ENCODE measurements at places on chromosomes 4 and X.
A peak's percentile ranks its signal among the peaks of the same experiment; 100 is the strongest.

DNA sequence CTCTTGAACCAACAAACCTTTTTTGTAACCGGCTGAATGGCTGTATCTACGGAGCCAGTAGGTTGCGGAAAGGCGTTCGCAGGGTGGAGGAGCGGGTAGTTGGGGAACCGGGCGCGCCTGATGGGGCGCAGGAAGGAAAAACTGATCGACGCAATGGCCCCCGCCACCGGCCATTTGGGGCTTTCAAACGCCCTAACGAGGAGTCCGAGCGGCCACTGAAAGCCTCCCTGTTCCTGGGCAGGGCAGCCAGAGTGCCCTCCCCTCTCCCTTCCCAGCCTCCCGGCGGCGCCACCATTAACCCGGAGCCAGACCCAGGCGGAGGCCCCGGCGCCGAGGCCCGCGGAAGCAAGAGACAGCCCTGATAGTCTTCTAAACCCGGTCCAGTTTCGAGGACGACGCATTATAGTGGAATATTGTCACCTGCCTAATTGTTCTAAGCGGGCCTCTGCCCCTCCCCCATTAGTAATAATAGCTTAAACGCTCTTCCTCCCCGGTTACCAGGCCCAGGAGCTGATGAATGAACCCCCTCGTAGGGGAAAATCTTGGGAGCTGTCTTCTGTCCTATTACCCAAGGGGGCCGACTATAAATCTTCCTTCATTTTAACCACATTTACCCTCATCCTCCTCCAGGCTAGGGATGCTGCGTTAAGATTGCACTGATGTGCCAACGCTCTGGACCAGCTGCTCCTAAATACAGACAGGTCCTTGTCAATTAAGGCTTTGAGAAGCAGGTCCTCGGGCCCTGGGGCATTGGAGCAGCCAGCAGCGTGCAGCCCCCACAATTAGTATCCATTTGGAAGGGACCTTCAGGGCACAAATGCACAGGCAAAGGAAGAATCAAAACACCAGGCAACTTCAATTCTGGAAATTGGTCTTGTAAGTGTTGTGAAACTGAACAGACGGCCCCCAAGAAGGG is 61.6 kb upstream of the TMEM33 start:
- DNase-seq = no peak

DNA sequence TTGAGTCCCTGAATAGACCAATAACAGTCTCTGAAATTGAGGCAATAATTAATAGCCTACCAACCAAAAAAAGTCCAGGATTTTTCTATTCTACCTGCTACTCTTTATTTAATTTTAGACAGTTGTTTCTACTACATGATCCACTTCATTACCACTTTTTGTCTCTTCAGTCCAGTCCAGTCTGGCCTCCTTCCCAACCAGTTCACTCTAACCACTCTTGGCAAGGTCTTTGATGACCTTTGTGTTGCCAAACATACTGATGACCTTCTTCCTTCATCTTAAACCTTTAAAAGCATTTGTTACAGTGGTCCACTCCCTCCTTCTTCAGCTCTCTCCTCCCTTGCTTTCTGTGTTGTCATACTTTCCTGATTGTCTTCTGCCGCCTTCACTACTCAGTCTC is 12.8 kb upstream of the UBQLN2 start:
- DNase-seq = no peak

- no peak for DNase-seq
Observed at GRCh38 chr4:15963576-15963975, 601 bp upstream of the FGFBP2 start.

GRCh38 chrX:118621081-118621759 is 106.2 kb upstream of the IL13RA1 start:
- DNase-seq = no peak

GRCh38 chr4:142366769-142367181 is 479.3 kb downstream of the INPP4B start:
- DNase-seq = no peak

DNA sequence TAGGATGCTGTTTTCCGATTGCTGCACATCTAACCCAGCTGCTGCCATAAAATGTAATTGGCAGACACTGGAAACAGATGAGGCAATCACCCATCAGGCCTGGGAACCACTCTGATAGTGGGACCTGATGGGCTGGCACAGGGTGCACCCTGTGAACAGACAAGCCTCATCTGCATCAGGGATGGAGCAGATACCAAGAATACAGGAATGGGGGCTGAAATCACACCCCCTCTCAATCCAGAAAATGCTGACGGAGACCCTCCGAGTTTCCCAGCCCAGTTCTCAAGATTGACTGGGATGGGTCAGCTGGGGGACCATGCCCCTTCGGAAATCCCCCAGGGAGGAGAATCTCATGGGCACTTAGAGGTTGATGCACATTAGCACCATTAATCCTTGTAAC is 28.8 kb upstream of the PPP2R2C start:
- no peak for DNase-seq

DNA sequence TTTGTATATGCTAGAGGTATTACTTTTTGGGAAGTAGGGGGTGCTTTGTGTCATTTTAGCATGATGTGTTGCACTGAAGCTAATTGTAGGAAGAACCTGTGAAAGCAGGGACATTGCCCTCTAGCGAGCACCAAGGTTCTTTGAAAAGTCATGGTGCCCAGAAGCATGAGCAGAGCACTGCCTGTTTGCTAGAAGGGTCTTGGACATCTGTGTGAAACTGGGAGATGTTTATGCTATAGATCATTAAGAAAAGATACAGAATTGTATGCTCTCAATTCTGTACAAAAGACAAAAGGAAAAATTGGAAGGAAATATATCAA is 14.7 kb downstream of the GRPR start:
- DNase-seq = no peak

- DNase-seq = peak; percentile 32
Observed at GRCh38 chr4:20255823-20256222, 4.1 kb downstream of the SLIT2 start.

DNA sequence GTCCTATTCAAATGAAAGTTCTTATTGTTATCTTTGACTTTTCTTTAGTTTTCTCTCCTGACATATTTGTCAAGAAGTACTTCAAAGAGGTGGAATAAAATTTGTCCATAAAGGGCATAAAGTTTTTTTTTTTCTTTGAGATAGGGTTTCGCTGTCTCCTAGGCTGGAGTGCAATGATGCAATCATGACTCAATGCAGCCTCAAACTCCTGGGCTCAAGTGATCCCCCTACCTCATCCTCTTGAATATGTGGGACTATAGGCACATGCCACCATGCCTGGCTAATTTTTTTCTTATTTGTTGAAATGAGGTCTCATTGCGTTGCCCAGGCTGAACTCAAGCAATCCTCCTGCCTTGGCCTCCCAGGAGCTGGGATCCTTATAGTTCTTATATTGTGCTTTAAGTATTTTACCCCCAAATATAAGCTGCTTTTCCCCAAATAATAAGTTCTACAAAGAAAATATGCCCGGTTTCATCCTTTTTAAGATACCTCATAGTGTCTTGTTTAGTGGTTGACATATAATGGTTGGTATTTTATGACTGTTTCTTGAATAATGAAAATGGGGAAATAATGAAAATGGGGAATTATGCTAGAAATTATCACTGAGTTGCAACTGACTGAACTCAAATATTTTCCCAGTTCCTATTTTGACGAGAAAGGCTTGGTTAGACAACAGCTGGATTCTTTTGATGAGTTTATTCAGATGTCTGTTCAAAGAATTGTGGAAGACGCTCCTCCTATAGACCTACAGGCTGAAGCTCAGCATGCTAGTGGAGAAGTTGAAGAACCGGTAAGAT is 11.6 kb downstream of the POLR2B start:
- peak; percentile 60 for DNase-seq
